ENCODE measurements at places on chromosomes 5 and 9. TPM values are rescaled to one million over a fixed set of nuclear protein-coding genes. Genes with fewer than 3 reads are reported as not detected.

The CCDC152 gene
- polyA plus RNA-seq = 75.9 TPM

The LPAR1 gene
- 1.0 TPM for polyA plus RNA-seq

The PCDHGB7 gene
- polyA plus RNA-seq = 1.4 TPM

The N4BP3 gene
- 10.9 TPM for polyA plus RNA-seq

The TJP2 gene
- 34.9 TPM for polyA plus RNA-seq

The APBA1 gene
- polyA plus RNA-seq = 0.26 TPM

GRCh38 chr9:105972466-105973204, 278.3 kb downstream of the TMEM38B start:
- DNase-seq = no peak

DNA sequence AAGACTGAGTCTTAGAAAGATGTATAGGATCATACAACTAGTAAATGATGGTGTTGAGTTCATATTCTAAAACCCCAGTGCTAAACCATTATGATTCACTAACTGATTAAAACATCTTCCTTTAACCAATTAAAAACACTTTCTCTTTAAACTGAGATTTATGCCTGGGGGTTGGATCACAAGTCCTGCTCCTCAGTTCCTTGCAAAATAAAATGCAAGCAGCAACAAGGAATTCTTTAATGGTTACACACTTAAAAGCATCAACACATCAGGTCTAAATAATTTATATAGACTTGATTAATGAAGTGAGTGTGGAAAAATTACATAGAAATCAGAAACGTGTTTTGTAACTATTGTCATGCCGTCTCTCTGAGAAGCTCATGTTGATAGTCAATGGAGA, 189.2 kb downstream of the TARS1 start:
- DNase-seq = no peak

GRCh38 chr5:67163231-67163756, 33.3 kb downstream of the CD180 start:
- peak; percentile 44 for DNase-seq

DNA sequence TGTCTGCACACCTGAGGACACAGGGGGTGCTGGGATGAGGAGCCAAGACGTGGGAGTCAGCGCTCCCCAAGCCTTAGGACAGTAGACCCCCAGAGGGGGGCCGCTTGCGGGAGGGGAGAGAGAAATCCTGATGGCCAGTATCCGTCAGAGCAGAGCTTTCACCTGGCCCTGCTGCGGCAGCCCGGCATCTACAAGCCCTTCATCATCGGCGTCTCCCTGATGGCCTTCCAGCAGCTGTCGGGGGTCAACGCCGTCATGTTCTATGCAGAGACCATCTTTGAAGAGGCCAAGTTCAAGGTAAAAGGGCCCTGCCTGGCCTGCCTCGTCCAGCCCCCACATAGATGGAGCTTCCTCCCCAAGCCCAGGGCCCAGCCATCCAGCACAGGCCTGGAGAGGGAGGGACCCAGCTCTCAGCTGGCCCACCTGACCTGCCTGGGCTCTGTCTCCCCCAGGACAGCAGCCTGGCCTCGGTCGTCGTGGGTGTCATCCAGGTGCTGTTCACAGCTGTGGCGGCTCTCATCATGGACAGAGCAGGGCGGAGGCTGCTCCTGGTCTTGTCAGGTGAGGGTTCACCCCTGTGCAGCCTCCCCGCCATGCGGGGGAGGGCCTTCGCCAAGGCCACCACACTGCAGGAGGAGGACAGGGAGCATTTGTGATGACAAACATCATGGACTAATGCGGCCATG, 6.7 kb downstream of the SLC2A8 start:
- DNase-seq = no peak

Measured in GM23338 (cell line).